SK-MEL-5 (cell line): ENCODE measurements at places on chromosomes 2 and 18.

- no peak for DNase-seq
Observed at GRCh38 chr2:153661801-153662200, 183.2 kb upstream of the RPRM start.

GRCh38 chr2:112811841-112812306 is 24.7 kb downstream of the IL1B start:
- no peak for DNase-seq

DNA sequence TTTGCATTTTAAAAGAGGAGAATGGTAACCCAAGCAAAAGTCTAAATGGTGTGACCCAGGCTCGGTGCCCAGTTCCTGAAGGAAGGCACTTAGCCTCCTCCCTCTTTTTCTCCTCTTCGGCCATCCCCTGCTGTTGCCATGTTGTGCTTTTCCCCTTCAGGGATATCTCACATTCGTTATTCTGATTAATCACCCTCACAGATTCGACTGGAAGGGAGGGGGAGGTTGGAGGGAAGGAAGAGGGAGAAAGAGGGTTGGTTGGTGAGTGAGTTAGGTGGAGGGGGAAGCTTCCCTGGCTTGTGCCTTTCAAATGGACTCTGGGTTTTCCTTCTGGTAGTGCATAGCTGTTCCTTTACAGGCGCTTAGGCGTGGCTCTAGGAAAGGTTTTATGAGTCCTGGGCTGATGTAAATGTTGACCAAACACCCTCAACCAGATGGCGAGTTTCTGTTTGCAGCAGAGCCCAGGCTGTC is 39.0 kb upstream of the LYPD6B start:
- DNase-seq = no peak

DNA sequence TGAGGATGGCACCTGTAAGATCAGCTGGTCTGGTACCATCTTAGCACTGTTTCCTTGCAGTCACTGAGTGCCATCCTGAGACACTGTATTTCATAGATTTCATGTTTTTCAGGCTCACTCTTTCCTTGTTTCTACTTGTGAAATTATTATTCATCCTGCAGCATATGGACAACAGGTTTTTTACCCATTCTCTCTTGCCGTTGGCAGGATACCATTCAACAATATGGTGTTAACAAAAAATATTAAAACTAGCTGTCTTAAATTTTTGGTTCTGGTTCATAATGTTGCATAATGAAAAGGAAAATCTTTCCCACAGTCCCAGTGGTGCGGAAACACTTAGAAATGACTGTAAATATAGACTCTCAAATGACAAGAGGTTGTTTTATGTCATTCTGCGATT is 23.1 kb upstream of the ATG16L1 start:
- DNase-seq = no peak

GRCh38 chr2:230921806-230922595 is 3.0 kb downstream of the GPR55 start:
- DNase-seq = no peak

DNA sequence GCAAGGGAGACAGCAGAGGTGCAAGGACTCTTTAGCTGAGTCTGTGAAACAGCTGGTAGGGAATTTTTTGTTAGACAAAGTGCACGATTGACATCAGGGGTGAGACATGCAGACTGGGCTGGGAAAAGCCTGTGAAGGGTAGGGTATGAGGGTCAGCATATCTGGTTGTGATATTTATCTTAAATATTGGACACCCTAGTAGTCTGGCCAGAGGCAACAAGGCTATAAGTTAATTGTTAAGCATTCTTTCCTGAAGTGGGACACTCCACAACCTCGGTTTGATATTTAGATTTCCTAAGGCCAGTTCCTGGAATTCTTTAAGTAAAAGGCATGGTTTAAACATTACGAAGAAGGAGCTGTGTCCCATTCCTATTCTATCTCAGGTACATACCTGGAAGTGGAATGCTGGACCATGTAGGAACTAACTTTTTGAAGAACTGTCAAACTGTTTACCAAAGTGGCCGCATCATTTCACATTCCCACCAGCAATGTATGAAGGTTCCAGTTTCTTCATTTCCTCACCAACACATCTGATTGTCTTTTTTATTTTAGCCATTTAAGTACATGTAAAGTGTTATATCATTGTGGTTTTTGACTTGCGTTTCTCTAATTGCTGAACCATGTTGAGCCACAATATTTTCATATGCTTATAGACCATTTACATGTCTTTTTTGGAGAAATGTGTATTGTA is 22.5 kb downstream of the EHBP1 start:
- DNase-seq = no peak

DNA sequence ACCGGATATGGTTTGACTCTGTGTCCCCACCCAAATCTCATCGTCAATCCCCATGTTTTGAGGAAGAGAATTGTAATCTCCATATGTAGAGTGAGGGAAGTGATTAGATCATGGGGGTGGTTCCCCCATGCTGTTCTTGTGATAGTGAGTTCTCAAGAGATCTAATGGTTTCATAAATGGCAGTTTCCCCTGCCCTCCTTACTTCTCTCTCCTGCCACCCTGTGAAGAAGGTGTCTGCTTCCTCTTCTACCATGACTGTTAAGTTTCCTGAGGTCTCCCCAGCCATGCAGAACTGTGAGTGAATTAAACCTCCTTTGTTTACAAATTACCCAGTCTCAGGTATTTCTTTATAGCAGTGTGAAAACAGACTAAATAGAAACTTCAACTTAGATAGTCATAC is 69.5 kb downstream of the SESTD1 start:
- no peak for DNase-seq

DNA sequence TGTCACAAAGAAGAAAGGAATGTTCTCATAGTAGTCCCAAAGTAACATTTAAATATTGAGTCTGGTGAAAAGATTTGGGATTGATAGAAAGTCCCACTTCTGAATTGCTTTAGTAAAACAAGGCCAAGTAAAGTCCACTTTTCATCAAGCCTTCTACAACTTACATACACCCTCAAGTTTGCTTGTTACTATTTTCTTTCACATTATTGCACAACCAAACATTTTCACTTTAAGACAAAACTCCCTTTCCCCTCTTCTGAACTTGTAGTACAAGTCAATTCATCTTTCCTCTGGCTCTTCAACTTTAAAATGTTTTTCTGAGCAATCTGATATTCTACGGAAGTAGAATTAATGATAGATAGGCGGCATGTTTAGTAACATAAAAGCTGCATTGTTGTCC is 11.0 kb downstream of the MAIP1 start:
- no peak for DNase-seq

DNA sequence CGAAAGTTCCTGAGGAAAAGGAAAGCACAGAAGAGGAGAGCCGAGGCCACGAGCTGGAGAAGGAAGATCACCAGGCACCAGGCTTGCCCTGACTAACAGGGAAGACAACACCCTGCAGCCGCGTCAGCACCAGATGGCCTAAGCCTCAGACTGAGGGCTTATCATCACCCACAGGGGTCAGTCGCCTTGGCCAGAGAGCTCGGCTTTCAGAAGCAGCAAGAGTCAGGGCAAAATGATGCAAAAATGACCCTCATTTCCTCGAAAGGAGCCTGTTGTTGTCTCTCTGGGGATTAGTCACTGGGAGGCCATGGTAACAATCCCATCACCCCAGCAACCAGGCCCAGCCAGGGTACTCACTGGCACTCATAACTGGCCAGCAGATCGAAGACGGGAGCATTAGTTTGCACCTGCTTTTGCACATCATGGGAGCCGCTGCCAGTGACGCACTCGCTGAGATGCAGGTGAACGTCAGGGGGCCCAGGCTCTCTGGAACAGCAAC is 42.7 kb upstream of the ZFP36L2 start:
- no peak for DNase-seq

GRCh38 chr18:23515911-23516546 is 12.7 kb downstream of the RMC1 start:
- peak; percentile 83 for DNase-seq

GRCh38 chr2:100196786-100197494 is 54.5 kb upstream of the AFF3 start:
- no peak for DNase-seq

DNA sequence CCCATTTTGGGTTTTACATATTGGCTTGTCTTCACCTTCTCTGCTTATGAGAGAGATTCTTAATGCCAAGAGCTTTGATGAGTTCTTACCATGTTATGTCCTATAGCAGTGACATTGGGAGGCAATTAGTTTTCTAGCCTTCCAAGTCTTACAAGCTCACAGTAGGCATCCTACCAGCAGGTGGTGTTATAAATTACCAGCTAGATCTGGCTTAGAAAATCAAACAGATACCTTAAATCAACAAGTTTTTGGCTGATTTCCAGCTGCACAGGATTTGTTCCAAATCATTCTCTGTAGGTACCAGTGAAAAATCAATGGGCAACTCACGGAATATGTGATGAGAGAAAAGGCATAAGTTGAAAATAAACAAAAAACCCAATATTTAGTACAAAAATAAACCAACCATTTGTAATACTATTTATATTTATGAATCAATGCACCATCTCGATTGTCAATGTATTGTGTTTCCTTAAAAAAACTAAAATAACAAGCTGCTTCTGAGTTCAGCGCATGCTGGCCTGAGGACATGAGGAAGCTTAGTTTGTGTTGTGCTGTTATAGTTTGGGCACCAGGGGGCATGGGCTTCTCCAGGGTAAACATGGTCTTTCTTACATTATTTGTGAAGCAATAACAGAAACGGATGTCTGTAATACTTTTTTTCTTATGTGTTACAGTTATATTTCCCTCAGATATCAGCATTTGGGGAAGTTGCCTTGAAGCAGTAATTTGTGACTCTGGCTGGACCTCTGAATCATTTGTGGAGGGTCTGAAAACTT is 34.1 kb upstream of the NXPH2 start:
- DNase-seq = peak; percentile 52

DNA sequence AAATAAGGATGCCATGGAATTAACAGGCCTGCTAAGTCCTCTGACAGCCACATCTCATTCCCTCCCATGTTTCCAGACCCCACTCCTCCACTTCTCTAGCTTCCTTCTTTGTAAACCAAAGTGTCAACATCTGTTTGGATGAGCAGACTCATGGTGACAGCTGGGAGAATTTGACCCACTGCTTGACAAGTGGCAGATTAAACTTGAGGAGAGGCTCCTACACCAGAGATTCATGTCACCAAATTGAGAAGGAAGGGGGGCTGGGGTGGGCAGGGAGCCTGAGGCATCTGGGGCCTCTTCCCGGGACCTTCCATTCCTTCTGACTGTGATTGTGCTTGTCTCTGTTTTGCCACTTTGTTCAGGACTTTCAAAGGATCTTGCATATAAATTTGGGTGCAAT is 41.0 kb upstream of the IGFBP5 start:
- no peak for DNase-seq

DNA sequence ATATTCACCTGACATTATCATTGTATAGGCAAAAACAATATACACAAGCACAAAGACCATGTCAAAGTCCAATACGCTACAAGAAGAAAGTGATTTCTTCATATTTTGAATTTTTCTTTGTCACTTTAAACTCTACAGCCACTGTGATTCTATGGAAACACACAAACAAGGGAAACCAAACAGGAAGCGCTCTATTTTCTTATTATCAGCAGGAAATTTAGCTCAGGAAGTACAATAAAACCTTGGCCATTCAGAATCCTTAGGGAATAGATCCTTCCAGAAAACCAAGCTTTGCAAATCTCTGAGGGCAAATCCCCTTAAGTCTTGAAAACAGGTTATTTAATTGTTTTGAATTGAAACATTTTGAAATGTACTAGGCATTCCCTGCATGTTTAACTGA is 336.2 kb downstream of the EPHA4 start:
- DNase-seq = no peak

- DNase-seq = no peak
Observed at GRCh38 chr2:120017201-120017600, 4.3 kb downstream of the EPB41L5 start.
